Activated naive CD4-positive, alpha-beta T cell treated with anti-CD3 and anti-CD28 coated beads, Interleukin-2, amount 50 U/mL, for 72 hours (primary cell): ENCODE measurements at places on chromosomes 13 and 19.

DNA sequence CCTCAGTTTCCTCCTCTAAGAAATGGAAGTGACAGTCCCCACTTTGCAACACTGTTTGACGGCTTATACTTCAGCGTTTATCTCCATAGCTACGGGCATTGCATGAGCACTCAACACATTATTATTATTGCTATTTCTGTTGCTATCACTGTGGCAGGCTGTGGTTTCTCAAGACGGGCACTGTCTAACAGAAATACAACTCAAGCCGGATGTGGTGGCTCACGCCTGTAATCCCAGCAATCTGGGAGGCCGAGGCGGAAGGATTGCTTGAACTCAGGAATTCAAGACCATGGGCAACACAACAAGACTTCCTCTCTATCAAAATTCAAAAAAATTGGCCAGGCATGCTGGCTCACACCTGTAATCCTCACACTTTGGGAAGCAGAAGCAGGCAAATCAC lies 4.9 kb upstream of the ZSWIM4 start:
- DNase-seq: no peak

GRCh38 chr19:55487924-55488687 lies at the start of gene SSC5D:
TSS of gene SSC5D (plus strand) at chr19:55488436. CDS start at chr19:55488590, 154 bp downstream.
- DNase-seq: no peak

GRCh38 chr13:110869805-110870706 lies 44.8 kb downstream of the ANKRD10 start:
- DNase-seq: no peak

DNA sequence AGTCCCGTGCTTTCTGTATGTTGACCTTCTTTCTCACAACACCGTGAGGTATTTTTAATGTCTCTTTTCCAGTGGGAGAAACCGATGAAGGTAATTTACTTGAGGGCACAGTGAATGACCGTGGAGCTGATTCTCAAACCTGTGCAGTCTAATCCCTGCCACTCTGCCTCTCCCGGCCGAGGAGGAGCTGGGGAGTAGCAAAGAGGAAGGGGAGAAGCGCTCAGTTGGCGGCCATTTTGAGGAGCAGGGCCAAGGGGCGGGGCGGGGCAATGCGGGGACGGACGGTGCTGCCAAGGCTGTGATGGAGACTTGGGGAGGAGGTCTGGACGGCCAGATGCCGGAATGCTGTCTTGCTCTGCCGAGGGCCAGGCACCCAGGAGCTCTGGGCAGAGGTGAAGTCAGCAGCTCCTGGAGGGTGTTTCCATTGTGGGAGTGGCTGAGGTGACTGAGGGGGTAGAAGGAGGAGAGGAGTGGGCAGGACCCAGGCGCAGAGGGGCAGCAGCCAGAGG lies 12.4 kb upstream of the RANBP3 start:
- DNase-seq: no peak

GRCh38 chr19:373391-374182 lies 29.0 kb upstream of the MIER2 start:
- DNase-seq: no peak

DNA sequence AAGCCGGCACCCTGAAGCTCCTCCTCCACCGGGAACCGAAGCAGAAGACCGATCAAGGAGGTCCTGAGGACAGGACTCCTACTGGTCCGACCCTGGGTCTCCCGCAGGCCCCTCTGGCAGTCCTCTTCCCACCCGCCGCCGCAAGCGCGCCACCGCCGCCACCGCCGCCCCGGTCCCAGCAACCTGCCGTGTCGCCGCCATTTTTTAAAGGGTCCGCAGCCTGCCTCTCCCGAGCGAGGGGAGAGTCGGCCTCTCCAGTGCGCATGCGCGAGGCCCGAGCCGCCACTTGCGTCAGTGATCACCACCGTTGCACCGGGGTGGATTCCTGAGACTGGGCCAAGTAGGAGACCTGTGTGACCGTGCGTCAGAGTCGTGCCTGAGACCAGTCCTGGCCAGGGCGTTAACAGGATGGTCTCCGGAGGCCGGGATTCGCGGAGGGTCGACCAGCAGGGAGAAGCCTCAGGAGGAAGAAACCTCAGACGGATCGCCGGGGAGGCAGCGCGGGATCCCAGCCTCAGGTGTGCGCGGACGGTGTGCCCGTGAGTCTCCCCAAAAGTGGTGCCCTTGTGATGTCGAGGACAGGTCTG lies 51.6 kb downstream of the ZNF146 start:
- DNase-seq: no peak

DNA sequence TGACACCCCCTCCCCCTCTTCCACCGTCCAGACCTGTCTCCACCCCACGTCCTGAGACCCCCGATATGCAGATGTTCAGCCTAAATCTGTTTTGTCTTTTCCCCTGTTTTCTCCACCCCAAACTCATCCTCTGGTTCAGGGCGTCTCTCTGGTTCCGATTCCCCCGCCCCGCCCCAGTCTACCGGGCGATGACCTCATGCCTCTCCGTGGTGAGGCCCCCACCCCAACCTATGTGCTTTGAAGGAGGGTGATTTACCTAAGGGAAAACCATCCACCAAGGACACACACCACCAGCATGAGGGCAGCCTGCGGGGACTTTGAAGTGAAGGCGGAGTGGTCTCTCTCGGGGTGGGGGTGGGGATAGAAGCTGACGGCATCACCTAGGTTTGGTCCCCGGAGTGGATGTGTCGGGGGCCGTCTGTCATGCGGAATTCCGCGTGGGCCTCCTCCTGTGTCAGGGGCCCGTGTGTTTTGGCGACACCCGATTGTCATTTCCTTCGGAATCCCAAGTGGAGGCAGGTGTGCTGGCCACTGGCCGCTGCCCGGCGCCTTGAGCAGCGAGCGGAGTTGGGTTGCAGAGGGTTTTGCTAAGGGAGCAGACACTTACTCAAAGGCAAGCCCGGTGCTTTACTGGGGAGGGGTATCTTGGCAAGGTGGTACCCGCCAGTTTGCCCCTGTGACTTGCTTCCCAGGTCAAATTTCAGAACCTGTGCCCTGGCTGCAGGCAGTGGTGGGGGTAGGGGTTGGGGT lies 1.4 kb downstream of the FZR1 start:
- DNase-seq: peak; percentile 16

DNA sequence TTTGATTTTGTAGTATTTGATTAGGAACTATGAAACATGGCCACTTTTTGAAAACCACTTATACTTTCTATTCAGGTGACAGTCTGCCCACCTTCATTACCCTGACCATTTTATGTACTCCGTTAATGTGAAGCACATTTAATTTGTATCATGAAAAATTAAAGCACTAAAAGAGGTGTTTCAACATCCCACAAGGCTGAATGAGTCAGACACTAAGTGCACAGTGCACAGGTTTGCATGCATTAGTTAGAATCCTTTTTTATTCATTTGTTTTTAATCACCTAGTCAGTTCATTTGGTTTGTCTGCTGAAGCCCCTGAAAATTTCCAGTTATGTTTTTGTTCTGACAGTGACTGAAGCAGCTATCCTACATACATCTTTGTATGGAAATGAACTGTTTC lies 271.0 kb downstream of the SLITRK5 start:
- no peak for DNase-seq

DNA sequence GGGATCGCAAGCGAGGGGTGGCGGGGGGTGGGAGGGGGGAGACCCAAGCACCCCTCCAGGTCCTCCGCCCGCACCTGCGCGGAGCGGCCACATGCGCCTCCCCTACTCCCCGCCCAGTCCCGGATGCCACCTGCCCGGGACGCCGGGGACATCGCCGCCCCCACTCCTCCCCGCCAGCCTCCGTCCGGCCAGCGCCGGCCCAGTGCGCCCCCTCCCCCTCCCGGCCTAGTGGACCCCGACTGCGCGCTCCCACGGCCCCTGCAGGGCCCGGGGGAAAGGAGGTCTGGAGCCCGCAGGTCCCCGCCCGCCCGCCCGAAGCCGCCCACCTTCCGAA lies 263 bp downstream of the RHPN2 start:
- DNase-seq: peak; percentile 47

DNA sequence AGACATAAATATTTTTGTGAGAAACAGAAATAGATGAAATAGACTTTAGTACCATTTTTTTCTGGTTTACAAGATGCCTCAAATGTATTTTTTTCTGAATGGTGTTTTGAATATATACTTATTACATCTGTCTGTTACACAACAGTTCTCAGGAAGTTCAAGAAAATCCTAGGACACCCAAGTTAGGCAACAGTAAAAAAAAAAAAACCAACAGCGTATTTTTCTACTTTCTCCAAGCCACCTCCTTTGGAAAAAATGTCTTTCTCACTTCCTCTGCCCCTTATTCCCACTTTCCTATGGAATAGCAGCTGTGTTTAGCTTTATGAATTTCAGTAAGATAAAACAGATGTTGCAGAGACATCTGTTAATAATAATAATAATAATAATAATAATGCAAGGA lies 489.6 kb upstream of the KLF12 start:
- DNase-seq: no peak

DNA sequence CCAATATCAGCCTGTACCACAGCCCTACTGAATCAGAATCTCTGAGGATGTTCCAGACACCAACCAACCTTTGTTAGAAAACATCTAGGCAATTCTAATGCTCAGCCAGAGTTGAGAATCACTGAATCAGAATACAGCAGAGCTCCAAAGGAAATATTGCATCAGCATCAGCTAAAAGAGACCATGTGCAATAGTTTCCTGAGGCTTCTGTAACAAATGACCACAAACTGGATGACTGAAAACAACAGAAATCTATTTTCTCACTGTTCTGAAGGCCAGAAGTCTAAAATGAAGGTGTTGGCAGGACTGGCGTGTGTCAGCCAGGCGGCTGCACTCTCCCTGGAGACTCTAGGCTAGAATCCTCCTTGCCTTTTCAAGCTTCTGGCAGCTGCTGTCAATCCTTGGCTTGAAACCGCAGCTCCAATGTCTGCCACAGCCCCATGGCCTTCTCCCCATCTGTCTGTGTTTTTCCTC lies 1.2 kb upstream of the DCT start:
- no peak for DNase-seq

- DNase-seq: no peak
Observed at GRCh38 chr13:40943073-40943472, 76.0 kb downstream of the ELF1 start.

GRCh38 chr13:30776661-30777060 lies 41.3 kb downstream of the ALOX5AP start:
- no peak for DNase-seq

GRCh38 chr13:60754211-60755090 lies 357.4 kb downstream of the TDRD3 start:
- DNase-seq: no peak

DNA sequence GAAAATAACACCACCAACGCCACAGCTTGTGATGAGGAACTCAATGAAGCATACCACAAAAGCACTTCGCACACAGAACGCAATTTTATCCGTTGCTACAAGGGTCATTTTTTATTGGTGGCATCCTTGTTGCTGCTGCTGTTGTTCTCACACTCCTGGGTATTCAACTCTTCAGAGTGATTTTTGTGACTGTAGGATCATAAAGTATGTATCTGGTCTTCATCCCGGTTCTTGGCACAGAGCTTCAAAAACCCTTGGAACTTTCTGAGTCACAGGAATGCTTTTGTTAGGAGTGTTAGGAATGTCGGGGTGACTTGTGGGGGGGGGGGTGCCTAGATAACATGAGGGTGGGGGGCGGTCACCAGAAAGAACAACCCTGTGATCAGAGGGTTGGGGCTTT lies 108.4 kb downstream of the ZNF557 start:
- no peak for DNase-seq

- DNase-seq: peak; percentile 53
Observed at GRCh38 chr19:8304841-8305621, 3.1 kb downstream of the CD320 start.

DNA sequence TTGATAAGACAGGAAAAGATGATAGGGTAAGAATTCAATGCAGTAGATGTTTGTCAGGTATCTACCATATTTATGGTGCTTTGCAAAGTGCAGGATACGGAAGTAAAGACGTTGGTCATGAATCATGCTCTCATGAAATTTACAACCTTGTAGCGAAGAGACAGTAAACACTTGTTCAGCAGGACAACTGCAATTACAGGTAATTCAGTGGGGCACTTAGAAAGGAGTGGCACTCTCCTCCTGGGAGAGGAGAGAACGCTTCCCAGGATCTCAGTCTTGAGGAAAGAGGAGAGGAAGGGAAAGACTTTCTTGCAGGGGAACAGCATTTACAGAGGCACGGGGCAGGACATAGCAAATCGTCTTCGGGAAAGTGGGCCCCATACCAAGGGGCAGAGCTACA lies 46.4 kb downstream of the SOX1 start:
- no peak for DNase-seq

DNA sequence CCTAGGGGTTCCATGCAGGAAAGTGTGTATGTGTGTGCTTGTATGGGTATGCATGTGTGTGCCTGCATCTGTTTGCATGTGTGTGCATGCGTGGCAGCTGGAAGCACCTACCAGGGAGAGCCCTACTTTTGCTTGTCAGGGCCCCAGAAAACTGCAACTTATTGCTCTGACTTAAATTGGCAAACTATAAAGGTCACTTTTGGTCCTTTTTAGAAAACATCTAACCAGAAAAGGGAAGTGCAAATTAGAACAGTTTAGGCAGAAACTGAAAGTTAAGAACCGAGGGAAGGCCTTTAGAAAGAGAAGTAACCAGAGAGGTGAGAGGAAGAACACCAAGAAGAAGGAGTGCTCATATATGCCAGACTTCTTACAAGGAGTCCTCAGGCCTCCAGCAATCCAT lies 32.5 kb downstream of the DLEU7 start:
- no peak for DNase-seq

DNA sequence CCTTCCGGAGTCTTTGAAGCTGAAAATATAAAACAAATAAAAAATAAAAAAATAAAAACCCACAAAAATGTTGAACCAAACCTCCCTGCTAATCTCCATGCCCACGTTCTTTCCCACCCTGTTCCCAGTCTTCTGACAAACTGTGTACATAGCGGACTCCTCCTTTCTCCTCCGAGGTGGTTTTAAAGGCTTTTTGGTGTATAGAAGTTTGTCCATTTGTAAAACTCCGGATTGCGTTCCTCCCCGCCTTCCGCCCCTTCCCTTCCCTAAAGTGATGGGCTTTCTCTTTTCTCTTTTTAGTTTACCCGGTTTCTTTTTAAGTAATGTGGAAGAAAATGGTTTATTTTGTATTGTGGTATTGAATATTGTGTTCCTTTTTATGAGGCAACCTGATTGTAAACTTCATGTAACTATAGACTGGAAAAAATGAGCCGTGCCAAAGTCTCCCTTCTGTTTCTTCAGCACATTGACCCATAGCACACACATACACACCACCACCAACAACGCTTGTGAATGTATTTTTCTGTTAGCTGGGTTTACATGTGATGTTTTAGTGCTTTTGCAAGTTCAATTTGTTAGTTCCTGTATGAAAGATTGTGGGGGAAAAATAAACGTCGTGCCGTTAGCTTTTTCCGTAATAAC lies 4.4 kb downstream of the ZIC2 start:
- DNase-seq: no peak

DNA sequence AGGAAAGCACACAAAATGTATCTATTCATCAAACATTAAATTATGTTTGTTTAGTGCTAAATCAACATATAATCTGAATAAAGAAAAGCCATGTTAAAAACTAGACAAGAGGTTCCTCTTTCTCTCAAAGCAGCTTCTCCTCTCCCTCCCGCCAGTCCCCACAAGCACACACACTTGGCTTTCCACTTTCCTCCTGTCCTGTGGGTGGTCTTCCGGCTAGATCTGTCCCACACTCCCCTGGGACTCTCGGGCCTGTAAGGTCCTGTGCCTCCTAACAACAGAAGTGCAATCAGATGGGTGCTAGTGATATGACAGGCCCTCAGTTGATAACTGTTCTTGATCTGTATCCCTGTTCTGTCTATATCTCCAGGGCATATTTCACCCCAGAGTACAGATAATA lies 45.6 kb upstream of the RAP2A start:
- no peak for DNase-seq

GRCh38 chr13:76723551-76724232 lies 162.5 kb downstream of the KCTD12 start:
- no peak for DNase-seq
